ENCODE measurements at places on chromosomes 7 and 10. TPM values are rescaled to one million over a fixed set of nuclear protein-coding genes. Genes with fewer than 3 reads are reported as not detected.
A peak's percentile ranks its signal among the peaks of the same experiment; 100 is the strongest.

Gene IGFBP3
- total RNA-seq: not detected

DNA sequence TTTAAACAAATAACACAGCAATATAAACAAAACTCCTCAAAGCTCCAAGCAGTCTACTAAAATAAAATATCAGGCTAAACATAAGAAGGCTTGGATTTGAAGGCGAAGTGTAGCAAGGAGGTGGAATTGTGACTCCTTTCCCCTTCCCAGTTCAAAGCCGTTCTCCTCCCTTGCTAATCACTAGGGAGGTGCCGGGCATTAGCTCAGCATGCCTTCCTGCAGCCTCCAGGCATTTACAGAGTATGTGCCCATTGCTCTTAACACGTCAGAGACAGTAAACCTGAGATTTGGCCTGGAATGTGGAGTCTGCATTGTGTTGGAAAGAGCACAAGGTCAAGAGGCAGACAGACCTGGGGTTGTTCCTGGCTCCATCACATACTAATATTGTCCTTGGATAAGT lies 15.6 kb downstream of the CNNM1 start:
- DNase-seq: no peak

- no peak for DNase-seq
These were observed 40.8 kb upstream of the WIPF3 start for GRCh38 chr7:29765490-29765889.

GRCh38 chr10:23516530-23516929 lies 77.7 kb downstream of the OTUD1 start:
- no peak for DNase-seq

Gene BICC1
- not detected for total RNA-seq

- no peak for DNase-seq
These were observed 168.9 kb upstream of the PHF14 start for GRCh38 chr7:10804770-10805169.

DNA sequence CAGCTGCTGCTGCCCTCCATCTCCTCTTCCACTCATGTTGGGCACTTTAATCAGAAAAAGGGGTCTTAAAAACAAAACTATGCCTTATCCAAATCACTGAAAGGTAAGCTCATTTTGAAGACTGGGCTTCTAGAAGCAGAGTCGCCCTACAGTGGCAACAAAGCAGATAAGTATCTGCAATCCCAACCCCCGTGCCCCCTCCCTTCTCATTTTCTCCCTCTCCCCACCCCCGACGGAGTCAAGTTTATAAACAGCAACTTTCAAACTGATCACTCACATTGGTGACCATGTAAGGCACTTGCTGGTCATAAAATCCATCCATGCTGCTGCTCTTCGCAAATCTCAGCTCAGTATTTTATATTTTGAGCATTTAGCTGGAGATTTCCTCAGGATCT lies 738 bp downstream of the ETV1 start:
- DNase-seq: no peak

Gene SLIT1
- total RNA-seq: 0.77 TPM

DNA sequence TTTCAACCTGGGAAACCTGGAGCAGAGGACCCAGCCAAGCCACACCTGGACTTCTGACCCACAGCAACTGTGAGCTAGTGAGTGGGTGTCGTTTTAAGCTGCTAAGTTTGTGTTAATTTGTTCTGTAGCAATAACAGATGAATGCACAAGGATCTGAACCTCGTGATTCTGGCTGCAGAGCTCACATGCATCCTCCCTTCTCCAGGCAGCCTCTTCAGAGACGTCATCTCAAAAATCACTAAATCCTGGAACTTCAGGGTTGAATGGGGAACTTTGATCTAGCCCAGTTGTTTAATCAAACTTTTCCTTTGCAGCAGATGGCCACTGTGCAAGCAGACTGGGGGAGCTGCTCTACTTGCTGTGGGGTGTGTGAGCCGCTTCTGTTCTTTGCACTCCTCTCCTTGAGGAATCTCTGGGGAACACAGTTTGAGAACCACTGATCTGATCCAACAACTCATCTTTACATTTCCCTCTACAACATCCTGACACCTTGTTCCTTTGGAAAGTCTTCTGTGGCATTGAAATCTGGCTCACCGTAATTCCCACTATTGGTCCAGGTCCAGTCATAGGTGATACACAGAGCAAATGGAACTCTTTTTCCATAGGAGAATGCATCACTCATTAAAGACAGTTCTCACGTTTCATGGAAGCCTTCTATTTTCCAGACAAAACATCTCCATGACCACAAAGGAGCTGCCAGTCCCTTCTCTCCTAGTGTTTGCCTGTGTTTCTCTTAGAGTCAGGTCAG lies 90.3 kb downstream of the CHN2 start:
- DNase-seq: no peak

Gene TMEM229A
- total RNA-seq: not detected

- DNase-seq: no peak
These were observed 152.0 kb downstream of the GNAI1 start for GRCh38 chr7:80286611-80287010.

GRCh38 chr7:18420748-18421147 lies 74.8 kb upstream of the HDAC9 start:
- DNase-seq: no peak

Gene OR2A1
- total RNA-seq: not detected

Gene RP9
- 24.1 TPM for total RNA-seq

Gene SPDYE18
- total RNA-seq: 0.34 TPM

DNA sequence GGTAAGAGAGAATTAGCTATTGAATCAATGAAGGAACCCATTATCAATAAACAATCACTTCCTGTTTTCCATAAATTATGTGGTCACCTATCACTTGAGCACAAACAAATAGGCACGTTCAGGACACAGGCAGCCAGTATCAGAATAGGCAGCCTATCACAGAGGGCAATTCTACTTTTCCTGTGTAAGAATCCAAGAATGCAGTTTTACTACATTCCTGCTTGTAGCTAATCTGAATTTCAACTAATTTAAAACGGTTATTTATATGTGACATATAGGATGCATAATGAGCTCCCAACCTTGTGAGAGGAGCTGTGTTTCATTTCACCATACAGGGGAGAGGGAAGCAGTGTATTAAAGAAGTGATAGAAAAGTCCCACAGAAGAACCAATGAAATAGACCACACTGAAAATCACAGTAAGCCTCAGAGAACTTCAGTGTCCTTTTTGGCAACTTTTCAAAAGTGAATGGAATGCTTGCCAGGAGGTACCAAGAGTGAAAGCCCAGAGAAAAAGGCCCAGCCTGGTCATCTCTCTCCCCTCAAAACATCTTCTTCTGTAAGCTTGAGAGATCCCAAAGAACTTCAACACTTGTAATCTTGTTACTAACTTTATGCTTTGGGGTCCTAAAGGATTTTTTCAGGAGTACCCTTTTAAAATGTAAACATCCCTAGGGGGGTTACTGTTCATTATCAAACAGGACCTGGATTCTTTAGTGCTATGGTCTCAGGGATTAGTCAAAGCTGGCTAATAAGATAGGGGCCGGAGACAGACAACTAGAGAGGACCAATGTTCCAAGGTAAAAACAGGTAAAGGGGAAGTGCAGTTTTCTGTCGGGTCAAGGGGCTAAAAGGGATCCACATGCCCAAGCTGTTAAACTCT lies 1.3 kb downstream of the IMMP2L start:
- peak; percentile 27 for DNase-seq

GRCh38 chr7:91942312-91942711 lies 1.6 kb downstream of the AKAP9 start:
- peak; percentile 18 for DNase-seq

GRCh38 chr10:102316421-102316820 lies 71.1 kb downstream of the GBF1 start:
- no peak for DNase-seq

- no peak for DNase-seq
These were observed 27.6 kb downstream of the ABCC2 start for GRCh38 chr10:99809931-99810615.

Gene CHAT
- total RNA-seq: not detected

DNA sequence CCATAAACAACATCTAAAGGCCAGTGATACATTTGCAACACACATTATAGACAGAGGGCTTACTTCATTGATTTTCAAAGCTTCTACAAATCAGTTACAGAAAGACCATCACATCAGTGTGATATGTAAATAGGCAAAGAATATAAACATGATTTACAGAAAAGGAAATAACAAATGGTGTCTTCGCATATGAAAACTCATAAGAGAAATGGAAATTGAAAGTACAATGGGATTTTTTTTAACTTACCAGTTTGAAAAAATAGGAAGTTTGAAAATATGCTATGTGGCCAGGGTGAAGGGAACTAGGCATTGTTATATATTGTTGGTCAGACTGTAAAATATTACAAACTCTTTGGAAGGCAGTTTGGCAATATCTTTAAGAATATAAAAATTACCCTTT lies 27.3 kb downstream of the SEC23IP start:
- no peak for DNase-seq

- DNase-seq: no peak
These were observed 56.8 kb downstream of the ATXN7L1 start for GRCh38 chr7:105819559-105819958.

GRCh38 chr10:32060347-32060746 lies 4.1 kb upstream of the KIF5B start:
- no peak for DNase-seq

Gene EBF3
- not detected for total RNA-seq

- no peak for DNase-seq
These were observed 4.0 kb downstream of the SORBS1 start for GRCh38 chr10:95556994-95557767.

GRCh38 chr7:92699560-92699959 lies 109.4 kb upstream of the FAM133B start:
- DNase-seq: no peak

DNA sequence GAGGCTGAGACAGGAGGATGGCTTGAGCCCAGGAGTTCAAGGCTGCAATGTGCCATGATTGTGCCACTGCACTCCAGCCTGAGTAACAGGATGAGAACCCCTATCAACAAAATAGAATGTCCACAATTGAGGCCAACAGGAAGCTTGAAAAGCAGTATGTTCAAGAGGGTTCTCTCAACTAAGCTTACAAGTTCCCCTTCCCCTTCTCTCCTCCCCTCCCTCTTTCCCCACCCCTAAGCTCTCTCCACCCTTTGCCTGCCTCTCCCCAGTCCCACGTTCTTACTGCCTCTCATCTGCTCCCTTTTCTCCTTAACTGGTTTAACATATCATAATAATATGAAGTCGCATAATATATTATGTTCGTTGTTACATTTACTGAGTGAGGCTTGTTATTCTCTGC lies 35.4 kb downstream of the KIAA1549 start:
- DNase-seq: no peak

- DNase-seq: peak; percentile 1
These were observed 1157.4 kb upstream of the AUTS2 start for GRCh38 chr7:68440866-68441265.

DNA sequence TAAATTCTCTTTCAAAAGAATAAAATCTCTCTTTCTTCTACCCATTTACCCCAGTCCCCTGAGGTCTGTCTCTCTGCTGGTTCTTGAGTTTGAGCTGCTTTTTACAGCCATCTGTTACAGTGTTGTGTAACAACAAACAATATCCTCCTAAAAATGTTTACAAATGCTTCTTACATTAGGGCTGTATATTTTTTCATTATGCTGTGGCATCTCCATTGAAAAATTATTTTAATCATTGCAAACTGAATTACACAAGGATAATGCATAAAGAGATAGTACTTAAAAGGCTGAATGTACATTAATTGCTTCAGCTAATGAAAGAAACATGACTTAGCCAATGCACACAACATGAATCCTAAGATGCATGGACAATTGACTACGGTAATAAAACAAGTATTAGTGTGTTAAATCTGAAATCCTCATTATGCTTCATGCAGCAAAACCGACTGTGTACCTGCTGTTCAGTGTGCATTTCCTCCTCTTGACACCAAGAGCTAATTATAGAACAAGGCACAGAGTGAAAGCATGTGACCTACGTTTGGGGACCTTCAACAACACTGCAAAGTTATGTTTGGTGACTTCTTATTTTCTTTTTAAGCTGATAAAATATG lies 181.7 kb upstream of the RHOBTB1 start:
- DNase-seq: no peak

DNA sequence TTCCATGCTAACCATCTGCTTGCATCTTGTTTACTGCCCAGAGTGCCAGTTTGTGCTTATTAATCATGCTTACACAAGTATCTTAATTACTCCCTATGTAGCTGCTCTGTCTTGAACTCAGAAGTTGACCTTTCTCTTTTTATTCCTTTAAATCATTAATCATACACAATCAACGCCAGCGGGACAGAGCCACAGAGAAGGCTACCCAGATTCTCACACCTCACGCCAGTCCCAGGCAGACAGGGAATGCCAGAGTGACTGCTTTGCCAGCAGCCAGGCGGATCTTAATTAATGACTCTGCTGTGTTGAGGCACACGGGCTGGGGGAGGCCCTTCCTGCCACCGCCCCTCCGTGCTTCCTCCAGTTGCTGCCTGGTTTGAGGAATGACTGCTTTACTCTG lies 229.4 kb downstream of the LRMDA start:
- DNase-seq: no peak

GRCh38 chr10:3172081-3172445 lies 519 bp downstream of the PITRM1 start:
- DNase-seq: no peak

Gene FAM24B
- total RNA-seq: 10.1 TPM

Gene GPR26
- total RNA-seq: not detected

Gene ZNF655
- 84.7 TPM for total RNA-seq

GRCh38 chr7:116211913-116212596 lies 1.7 kb downstream of the TES start:
- no peak for DNase-seq

- no peak for DNase-seq
These were observed 201.6 kb upstream of the LRRN3 start for GRCh38 chr7:110889335-110889734.

DNA sequence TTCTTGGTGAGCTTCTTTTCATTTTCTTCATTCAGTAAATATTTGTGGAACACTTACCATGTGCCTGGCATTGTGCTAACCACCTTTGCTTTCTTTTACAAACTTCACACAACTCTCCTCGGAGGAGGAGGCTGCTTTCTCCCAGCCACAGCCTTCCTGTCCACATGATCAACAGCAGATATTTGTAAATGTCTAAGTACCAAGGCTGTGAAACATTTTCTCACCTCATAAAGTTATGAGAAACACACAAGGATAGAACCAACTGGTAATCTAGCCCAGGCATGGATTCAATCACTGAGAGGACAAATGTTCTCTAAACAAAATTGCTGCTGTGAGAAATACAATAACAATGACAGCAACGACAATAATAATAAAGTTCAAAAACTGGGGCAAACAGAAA lies 3.9 kb downstream of the CTTNBP2 start:
- no peak for DNase-seq
